ENCODE measurements at places on chromosomes 7 and 10.

DNA sequence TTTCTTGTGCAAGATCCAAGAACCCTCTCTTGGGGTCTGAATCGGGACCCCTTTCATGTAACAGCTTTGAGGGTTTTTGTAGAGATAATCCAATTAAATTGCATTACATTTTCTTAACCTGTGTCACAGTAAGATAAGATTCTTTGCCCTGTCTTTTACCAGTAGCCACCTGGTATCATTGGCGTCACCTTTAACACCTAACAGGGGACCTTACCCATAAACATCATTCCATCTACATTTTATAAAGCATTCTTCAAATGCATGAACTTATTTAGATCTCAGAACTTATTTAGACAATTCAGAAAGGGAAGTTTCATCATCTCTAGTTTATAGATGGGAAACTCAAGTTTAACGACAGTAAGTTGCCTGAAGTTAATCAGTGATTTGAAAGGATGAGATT, 106.4 kb upstream of the KLF6 start:
- no peak for DNase-seq

- DNase-seq, result no peak
Observed at GRCh38 chr7:92944633-92945032, 108.3 kb upstream of the CDK6 start.

DNA sequence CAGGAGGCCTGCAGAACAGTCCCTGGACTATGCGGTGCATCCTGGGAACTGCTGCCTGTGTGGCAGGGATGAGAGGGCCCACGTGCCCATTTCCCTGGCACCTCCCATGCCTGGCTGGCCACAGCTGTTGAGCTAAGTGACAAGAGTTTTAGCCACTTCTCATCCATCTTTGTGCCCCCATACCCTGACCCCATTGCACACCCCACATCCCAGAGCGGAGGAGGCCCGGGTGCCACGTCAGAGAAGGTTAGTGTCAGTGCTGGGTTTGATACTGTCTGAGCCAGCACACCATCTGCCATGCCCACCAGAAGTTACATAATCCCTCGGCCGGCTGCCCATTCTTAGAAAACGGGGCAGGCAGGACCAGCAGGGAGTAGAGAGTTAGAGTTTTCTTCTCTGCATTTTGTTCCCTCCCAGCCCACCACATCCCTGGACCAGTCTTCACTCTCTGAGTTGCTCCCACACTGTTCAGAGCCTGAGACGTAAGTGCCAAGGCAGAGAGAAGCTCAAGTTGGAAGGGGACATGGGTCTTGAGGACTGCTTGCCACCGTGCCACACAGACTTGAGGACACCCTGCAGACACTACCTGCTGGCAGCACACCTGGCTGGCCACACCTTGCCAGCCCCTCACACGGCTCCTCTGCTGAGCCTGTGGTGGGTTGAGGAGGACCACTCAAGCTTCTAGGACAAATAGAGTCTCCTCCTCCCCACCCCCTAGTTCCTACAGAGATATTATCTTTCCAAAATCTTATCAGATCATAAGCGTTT, 13.1 kb downstream of the UNC5B start:
- no peak for DNase-seq

GRCh38 chr7:133529861-133530260, 277.0 kb downstream of the EXOC4 start:
- DNase-seq, result no peak

- no peak for DNase-seq
Observed at GRCh38 chr7:45000093-45001032, at the start of gene CCM2. Gene CCM2 (plus strand): TSS chr7:45000201. CDS start chr7:45000334, 133 bp downstream.

GRCh38 chr7:81273601-81274397, 354.9 kb upstream of the SEMA3C start:
- DNase-seq, result no peak

DNA sequence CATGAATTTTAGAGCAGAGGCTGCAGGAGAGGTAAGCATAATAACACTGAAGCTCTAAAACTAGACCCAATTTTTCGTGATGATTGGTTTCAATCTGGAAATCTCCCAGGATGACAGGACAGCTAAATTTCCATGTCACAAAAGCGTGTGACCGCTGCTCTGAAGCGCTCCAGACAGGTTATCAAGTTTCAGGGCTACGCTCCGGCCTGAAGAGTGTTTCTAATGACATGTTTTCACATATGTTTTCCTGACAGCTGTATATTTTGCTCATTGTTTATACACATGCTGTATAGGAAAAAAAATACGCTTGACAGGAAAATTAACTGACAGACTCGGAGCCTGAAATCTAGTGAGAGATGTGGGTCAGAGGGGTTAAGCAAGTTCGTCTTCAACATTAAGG, 219.8 kb upstream of the BMPER start:
- no peak for DNase-seq

DNA sequence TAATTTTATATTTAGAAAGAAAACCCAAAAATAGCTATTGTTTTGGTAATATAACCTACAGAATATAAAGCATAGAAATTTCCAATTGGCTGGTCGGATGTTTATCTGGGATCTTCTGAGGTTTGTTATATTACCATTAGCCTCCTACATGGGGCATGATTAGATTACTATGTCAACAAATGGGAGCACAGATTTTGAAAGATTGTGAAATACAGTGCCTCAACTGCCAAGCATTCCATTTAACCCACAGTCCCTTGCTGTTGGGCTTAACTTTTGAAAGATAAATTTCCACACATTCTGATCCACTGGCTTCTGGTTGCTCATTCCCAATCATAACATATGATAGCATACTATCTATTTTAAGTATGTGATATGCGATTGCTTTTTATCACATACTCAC, 455.4 kb upstream of the C7orf33 start:
- DNase-seq, result no peak

- DNase-seq, result no peak
Observed at GRCh38 chr10:51103554-51104217, 29.4 kb downstream of the PRKG1 start.

DNA sequence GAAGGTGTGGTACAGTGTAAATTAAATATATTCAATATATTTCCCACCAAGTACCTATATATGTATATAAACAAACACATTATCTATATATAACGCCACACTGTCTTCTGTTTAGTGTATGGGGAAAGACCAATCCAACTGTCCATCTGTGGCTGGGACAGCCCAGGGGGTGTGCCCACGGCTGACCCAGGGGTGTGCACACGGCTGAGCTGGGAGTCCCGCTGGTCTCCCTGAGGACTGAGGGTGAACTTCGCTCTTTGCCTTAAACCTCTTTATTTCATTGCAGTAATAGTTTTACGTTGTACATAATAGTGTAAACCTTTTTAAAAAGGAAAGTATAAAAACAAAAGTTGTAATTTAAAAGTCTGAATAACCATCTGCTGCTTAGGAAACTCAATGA, 6.3 kb downstream of the EN2 start:
- DNase-seq, result no peak

GRCh38 chr7:39651265-39651664, 27.9 kb downstream of the RALA start:
- no peak for DNase-seq

DNA sequence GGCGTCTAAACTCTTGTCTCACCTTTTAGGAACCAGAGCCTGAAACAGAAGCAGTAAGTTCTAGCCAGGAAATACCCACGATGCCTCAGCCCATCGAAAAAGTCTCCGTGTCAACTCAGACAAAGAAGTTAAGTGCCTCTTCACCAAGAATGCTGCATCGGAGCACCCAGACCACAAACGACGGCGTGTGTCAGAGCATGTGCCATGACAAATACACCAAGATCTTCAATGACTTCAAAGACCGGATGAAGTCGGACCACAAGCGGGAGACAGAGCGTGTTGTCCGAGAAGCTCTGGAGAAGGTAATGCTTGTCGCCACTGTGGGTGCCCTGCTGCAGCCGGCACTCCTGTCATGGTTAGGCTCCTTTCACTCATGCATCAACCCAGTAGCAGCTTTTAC, 113.1 kb downstream of the ZMYND11 start:
- no peak for DNase-seq

DNA sequence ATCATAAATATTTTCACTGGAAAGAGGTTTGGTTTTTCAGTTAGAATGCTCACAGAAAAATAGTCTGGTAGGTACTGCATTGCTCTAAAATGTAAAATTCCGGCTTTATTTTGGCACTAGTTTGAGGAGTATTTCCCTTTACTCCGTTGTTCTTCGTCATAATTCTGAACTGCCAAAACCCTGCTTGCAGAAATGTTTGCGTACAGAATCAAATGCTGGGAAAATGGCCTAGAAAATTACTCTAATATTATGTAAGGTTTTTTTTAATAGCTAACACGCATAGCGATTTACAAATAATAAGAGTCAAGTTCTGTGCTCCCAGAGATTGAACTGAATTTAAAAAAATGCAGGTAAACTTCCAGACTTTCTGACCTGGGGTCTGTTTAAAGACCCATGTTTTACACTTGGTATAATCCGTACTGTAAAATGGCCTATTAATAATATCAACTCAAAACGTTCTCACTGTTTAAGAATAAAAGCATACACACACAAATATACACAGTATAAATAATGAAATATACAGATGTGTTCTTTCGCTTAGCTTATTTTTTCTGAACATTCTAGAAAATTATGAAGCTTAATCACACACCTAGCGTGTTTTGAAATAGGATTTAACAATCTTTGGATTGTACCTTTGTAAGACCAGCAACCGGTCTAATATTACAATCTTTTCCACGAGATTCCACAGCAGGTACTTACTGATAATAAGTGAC, 23.5 kb upstream of the ANLN start:
- no peak for DNase-seq

GRCh38 chr7:34488766-34489165, 169.3 kb upstream of the NPSR1 start:
- DNase-seq, result no peak

- no peak for DNase-seq
Observed at GRCh38 chr10:91622601-91623000, 10.3 kb downstream of the PPP1R3C start.

DNA sequence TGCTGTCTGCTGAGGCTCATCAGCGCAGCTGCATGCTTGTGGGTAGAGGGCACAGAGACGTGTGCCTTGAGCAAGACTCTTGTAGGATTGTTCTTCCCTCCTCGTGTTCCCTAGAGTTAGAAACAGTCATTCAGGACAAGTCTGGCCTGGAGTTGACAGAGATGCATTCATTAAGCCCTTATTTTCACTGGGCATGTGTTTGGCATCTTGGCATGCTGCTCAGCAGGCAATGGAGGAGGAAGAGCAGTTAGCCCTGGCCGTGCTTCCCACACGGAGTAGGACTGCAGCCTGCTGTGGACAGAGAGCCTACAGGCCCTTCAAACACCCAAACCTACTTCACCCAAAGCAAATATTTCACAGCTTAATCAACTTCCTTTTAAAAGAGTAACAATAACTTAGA, 73.0 kb upstream of the GJD4 start:
- DNase-seq, result no peak

DNA sequence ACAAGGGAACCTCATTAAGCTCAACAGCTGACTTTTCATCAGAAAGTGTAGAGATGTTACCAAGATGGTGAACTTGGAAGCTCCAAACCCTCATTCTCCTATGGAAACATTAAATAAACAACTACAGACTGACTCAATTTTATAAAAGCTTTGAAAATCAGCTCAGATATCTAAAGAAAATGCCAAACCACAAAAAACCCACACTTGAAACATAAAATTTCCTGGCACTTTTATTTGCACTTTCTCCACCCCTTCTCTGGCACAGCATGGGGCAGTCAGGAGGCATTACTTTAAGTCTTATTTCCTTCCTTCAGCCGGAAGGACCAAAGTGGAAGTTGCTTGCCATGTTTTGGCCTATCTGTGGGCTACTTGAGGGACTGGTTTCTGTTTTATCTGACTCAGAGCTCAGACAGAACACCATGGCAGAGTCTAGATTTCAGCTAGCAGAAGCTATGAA, 114.7 kb downstream of the ODAD2 start:
- no peak for DNase-seq

- DNase-seq, result no peak
Observed at GRCh38 chr7:17085186-17085585, 203.4 kb upstream of the AGR3 start.

- DNase-seq, result peak; percentile 12
Observed at GRCh38 chr10:119817991-119818888, 54.4 kb downstream of the MCMBP start.

GRCh38 chr7:131959106-131959812, 402.8 kb upstream of the PODXL start:
- DNase-seq, result no peak

DNA sequence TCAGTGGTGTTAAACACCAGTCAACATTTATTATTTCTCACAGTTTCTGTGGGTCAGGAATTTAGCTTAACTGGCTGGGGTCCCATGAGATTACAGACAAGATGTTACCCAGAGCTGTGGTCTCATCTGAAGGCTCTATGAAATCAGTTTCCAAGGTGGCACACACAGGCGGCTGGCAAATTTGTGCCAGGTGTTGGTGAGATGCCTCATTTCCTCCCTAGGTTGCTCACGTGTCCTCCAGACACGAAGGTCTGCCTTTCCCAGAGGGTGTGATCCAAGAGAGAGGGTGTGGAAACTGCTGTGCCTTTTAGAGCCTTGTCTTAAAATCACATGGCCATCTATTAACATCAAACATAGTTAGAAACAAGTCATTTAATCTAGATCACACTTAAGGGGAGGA, 209.0 kb downstream of the JCAD start:
- DNase-seq, result no peak

- peak; percentile 58 for DNase-seq
Observed at GRCh38 chr7:105521027-105521716, 899 bp downstream of the PUS7 start.

- DNase-seq, result no peak
Observed at GRCh38 chr10:19256331-19256730, 207.7 kb downstream of the MALRD1 start.

DNA sequence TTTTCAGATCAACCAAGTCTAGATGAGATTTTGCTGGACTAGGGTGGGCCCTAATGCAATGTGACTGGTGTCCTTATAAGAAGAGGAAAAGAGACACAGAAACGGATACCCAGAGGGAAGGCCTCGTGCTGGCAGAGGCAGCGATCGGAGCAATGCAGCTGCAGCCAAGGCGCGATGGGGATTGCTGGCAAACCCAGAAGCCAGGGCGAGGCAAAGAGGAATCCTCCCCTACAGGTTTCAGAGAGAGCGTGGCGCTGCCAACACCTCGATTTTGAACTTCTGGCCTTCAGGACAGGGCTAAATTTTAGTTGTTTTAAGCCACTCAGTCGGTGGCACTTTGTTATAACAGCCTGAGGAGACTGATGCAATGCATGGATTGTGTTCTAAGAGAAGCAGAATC, 157.1 kb upstream of the RHEB start:
- no peak for DNase-seq

GRCh38 chr7:106807474-106807873, 57.6 kb upstream of the PIK3CG start:
- DNase-seq, result no peak

- DNase-seq, result no peak
Observed at GRCh38 chr10:47061776-47062175, 150.5 kb downstream of the PTPN20 start.

GRCh38 chr10:86104611-86105145, 261.9 kb downstream of the GRID1 start:
- no peak for DNase-seq

- DNase-seq, result no peak
Observed at GRCh38 chr10:48792687-48793096, 108.0 kb downstream of the WDFY4 start.

Measured in naive thymus-derived CD4-positive, alpha-beta T cell (primary cell).